IPS DF 6.9 (cell line): ENCODE measurements at places on chromosomes 4 and X.

DNA sequence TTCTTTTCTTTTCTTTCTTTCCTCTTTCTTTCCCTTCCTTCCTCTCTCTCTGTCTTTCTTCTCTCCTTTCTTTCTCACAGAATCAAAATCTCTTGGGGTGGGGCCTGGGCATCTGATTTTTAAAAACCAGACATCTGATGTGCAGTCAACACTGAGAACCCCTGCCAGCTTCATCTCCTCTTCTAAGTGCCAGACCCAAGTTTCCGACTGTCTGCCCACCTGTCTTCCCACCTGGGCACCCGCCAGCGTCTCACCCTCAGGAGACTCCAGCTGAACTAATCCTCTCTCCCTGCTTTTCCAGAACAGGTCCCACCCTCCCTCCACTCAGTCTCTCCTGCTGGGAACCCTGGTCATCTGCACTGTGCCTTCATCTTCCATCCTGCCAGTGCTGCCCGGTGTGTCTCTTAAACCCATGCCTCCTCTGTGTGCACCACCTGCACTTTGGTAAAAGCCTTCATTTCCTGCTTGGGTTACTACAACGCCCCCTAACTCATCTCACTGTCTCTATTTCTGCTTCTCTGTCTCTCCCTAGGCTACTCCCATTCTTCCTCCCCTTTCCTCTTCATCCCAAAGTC lies 2.8 kb downstream of the SOD3 start:
- no peak for DNase-seq

DNA sequence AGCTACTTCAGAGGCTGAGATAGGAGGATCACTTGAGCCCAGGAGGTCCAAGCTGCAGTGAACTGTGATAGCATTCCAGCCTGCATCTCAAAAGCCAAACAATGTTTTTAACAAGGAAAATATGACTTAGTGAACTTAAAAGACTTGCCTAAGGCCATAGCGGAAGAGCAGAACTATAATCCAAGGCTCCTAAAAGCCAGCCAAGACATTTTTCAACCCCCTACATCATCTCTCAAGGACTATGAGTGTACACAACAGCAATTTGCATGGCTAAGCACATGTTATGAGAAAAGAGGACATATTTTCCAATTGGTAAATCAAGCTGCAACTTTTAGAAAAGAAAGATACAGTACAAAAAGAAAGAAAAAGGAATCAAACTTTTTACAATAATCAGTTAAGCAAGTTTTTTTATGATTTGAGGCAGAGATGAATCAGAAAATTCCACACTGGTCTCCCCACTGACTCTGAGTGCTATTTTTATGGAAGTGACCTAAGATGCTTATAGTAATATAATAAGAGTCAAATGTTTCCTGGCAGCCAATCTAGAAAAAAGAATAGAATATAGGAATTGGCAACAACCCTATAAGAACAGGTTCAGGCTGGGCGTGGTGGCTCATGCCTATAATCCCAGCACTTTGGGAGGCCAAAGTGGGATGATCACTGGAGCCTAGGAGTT lies 9.8 kb upstream of the ACOT9 start:
- DNase-seq: no peak

DNA sequence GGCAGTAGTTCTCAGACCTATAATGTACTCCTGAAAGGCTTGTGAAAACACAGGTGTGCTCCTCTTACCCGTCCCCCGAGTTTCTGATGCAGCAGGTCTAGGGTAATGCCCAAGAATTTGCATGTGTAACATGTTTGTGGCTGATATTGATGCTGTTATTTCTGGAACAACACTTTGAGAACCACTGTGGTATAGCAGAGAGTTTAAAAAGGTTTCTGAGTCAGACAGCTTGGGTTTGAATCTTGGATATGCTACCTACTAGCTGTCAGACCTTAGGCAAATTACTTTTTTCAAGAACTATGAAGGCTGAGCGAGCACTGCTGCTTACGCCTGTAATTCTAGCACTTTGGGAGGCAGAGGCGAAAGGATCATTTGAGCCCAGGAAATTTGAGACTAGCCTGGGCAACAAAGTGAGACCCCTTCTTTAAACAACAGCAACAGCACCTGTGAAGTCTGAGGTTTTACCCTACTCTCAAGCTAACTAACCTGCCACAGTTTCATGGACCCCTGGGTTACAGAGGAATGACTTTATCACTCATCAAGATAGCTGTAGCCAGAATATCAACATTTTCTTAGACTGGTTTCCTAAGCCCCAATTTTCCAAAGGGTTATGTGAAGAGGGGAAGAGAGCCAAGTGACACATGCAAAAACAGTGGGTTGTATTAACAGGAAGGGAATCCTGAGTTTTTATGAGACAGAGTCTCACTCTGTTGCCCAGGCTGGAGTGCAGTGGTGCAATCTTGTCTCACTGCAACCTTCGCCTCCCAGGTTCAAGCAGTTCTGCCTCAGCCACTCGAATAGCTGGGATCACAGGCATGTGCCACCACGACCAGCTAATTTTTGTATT lies 5.1 kb downstream of the AFF1 start:
- DNase-seq: no peak

GRCh38 chr4:18803781-18804180 lies 782.2 kb upstream of the LCORL start:
- no peak for DNase-seq

DNA sequence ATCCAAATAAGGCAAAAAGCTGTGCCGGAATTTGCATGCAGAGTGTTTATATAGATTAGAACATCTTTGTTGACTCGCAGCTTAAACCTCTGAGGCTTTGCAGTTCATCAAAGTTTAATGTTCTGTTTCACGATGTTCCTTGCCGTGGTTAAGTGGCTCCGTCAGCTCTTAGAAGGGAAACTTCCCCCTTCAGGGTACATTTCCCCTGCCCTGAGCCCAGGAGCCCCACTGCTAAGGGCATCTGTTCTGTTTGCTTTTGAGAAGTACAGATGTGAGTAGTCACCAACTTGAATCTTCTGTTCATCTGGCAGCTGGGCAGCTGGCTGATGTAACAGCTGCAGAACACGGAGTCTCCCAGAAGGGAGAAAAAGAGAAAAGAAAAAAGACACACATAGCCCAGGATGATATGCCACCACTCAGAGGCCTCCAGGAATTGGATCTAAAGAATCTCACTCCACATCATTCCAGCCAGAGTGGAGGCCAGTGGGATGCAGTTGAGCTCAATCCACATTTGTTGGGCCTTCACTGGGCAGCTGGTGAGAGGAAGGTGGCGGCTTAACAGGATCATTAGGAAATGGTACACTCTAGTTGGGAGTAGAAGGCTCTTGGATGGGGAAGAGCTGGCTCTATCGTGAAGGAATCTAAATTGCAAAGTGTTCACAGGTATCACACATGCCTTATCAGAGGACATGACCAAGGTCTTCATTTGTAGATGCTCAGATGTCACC lies 178.7 kb upstream of the RBPJ start:
- DNase-seq: no peak

DNA sequence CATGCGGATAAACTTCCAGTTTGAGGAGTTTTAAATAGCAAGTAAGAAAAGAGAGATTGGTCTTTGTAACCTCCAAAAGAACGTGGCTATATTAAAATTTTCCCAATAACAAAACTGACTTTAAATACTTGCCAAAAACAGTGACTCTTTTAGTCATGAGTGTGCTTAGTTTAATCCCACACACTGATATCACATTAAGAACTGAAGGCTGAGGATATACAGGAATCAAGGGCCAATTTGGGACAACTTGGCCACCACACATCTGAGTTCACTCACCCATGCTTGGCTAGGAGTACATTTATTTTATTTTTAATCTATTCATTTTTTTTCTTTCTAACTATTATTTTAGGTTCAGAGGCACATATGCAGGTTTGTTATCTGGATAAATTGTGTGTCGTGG lies 110.2 kb downstream of the APBB2 start:
- DNase-seq: no peak
